ENCODE measurements at places on chromosomes 4 and X.

DNA sequence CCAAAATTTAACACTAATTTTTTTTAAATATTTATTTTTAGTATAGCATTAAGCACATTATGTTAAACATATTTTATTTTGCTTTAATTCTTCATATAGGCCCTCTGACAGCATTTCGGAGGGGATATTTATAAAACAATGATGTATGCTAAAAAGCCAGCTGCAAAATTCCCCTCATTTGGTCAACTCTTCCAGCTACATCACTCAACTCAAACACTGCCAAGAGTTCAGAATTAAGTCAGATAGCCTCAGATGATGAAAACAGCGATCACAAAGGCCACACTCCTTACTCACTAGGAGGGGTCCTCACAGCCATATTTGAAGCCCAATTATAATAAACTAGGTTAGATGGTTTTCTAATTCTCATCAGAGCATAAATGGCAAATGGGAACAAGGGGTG, 146.6 kb downstream of the ADAMTS3 start:
- DNase-seq: no peak

DNA sequence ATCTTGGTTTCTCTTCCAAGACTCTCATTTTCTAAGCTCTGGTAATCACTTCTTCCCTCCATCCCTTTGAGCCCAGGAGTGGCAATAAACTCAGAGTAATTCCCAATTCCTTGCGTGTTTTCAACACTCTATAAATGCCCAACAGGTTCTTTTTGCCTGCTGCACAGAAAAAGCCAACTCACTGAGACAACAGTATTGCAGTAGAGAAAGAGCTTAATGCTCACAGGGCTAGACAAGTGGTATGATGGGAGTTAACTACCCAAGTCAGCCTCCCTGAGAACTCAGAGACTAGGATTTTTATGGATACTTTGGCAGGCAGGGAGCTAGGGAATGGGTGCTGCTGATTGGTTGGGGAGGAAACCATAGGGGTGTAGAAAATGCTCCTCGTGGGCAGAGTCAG, 103.4 kb downstream of the MTNR1A start:
- no peak for DNase-seq

DNA sequence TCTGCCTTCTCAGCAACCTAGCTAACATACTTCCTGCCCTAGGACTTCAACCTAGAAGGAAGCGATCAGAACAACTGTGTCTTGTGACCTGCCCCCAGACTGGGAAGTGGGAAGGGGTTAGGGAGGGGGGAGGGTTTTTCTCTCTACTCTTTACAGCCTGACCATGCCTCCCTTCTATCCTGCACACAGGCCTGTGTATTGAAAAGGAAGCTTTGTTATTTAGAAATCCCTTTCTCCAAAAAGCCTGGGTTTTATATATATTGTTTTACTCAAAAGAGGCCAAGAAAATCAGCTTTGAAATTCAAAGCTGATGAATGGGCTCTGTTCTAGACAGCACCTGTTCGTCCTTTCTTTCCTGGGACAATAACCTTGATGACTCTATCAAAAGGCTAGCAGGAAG, 35.2 kb upstream of the SMS start:
- no peak for DNase-seq

GRCh38 chr4:149723065-149723464, 92.6 kb downstream of the IQCM start:
- no peak for DNase-seq

- no peak for DNase-seq
Measured at GRCh38 chr4:59127743-59128142, 2017.6 kb upstream of the IGFBP7 start.

GRCh38 chr4:31655328-31655727, 935.2 kb downstream of the PCDH7 start:
- DNase-seq: no peak

GRCh38 chr4:76246025-76246424, 5.5 kb upstream of the FAM47E start:
- no peak for DNase-seq

GRCh38 chrX:98194036-98194435, 1310.3 kb downstream of the RPA4 start:
- no peak for DNase-seq

DNA sequence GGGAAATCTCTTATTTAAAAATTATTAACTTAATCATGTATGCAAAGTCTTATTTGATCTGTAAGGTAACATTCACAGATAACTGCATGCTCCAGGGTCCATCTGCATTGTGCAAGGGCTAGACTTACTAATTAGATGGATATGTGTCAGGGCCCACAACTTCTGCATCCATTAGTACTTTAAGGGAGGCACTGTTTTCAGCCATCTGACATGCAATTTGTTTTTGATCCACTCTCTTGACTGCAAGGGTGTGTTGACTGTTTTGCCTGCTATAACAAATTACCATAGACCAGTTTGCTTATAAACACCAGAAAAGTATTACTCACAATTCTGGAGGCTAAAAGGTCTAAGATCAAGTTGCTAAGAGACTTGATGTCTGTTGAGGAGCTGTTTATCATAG, 542.1 kb upstream of the HS3ST1 start:
- DNase-seq: no peak

GRCh38 chrX:47247206-47247998, 14.6 kb downstream of the USP11 start:
- DNase-seq: no peak

DNA sequence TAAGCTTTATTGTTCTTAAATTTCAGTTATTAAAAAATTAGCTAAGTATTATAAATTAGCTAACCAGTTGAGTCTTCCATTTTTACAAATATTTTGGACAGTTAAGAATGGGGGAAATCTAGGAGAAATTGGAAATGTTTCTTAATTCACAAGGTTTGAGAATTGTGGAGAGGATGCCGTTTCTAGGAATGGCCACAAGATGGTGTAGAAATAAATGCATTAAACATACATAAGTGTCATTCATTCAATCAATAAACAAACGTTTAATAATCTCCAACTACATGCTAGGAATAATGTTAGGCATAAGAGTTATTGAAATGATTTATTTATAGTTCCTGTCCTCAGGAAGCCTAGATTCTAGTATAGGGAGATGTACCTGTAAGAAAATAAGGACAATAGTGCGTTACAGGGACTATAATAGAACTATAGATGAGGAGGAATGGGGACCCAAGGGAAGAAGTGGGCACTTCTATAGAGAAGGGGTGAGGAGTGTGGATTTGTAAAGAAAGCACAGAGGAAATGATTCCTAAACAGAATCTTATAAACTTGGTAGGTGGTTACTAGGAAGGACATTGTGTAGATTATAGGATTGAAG, 195.7 kb upstream of the ANK2 start:
- no peak for DNase-seq

DNA sequence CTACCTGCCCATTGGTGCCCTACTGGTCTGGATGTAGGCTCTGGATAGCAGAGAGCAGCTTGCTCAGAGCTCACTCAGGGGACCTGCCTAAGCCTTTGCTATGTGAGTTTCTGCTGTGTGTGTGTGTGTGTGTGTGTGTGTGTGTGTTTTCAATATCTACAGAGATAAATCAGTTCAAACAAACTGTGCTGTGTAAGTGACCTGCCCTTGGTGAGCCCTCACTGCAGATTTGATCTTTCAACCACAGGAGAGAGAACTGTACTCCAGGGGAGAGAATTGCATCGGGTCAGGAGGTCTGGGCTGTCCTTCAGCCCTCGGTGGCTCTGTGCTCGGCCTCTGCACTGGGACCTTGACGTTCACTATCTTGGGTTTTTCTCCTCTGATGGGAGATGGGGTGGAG, 35.0 kb upstream of the CDKN2AIP start:
- DNase-seq: no peak

DNA sequence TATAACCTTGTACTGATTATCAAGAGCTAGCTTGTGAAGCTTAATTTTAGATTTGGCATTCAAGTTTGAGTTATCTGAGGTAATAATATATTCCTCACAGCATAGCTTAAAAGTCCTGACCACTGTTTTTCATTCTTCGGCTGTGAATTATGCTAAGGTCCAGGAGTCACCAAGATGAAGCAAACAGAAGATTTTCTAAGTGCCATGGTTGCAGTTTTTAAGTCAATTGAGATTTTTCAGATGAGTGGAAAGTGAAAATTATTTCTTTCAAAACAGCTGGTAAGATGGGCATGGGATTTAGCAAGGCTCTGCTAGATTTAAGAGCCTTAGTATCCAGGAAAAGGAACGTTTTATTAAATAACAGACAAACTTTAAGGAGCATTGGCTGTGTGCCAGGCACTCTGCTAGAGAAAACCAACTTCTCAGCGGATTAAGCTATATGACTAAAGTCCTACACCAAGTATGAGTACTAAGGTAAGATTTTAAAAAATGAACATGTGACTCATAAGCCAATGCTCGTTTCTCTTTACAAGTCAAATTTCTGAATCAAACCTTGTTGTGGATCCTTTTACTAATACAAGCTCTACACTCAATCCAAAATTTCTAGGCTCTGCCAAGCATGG, 149.9 kb upstream of the IL15 start:
- no peak for DNase-seq

- DNase-seq: no peak
Measured at GRCh38 chrX:45070116-45071007, 130.3 kb downstream of the DIPK2B start.

- no peak for DNase-seq
Measured at GRCh38 chr4:78155616-78156105, 98.5 kb downstream of the FRAS1 start.

Data from CD4-positive, alpha-beta T cell (primary cell).